Stimulated activated CD8-positive, alpha-beta memory T cell treated with anti-CD3 and anti-CD28 coated beads, Interleukin-7, amount 100 ng/mL, for 24 hours (primary cell): ENCODE measurements at places on chromosomes 6 and 20.

DNA sequence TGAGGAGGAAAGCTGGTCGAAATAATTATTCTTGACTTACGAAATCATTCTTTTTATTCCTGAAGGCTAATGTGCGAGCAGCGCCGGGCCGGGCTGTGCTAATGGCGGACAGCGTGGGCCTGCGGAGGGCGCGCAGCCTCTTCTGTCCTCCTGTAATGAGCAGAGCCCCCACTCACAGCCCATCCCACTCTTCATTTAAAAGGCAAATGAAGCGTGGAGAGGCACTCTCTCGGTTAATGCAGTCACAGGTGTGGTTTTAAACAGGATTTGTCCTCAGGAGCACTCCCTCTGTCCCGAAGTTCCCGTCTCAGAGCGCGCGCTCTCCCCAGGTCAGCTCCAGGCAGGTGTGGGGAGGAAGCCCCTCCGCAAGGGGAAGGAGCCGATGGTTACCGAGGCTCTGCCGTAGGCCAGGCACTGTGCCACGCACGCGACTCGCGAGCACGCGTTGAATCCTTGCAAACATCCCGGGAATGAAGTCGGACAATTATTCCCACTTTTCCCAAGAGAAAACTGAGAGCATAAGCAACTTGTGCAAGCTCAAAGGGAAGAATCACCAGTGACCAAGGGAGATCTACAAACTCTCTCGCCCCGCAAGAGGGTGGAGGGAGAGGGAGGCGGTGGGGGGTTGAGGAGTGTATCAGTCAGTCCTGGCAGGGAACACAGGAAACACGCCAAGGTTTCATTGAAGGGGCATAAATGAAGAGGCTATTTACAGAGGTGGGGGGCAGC lies 35.5 kb upstream of the ZFAND3 start:
- DNase-seq = no peak

- DNase-seq = no peak
These were observed 604 bp upstream of the RAB5IF start for GRCh38 chr20:36604952-36605398.

DNA sequence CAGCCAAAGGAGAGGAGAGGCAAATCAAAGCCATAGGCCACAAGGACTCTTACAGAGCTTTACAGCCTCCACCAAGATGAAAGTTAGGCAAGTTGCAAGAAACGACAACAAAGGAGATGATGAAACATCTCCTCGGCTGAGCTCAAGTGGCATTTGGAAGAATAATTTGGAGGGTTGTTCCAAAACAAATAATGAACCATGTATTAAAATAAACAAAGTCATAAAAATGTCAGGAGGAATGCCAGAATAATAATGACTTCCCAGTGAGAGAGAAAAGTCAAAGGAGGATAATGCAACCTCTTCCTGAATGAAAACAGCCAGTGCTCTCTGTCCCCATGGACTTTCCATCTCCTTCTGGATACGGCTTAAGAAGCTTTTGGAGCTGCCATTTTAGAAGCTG lies 371.4 kb upstream of the ID4 start:
- DNase-seq = no peak

DNA sequence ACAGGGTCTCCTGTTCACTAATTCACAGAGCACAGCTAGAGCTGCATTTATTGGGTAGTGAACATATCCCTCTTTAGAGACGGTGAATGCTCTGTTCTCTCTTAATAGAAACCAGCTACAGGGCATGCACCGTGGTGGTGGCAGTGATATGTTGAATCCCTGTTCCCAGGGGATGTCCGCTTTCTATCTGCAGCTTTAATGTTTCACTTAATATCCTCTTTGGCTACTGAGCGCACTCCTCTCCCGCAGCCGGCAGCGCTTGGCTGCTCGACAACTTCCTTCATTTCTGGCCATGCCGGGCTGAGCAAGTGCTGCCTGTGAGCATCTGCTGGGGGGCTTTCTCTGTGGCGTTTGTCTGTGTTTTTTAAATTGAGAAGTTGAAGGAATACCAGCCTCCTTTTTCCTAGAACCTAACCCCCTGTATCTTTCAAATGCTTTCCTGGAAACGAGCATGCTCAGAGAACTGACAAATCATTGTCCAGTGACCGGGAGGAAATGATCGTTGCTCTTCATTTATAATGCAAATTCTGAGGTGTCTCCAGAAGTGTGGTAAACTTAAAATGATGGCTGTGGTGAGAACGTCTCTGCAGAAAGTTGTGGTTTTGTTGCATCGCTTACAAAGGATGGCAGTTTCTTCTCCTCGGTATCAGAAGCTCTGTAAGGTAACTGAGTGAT lies 297.9 kb downstream of the UTRN start:
- no peak for DNase-seq

- DNase-seq = no peak
These were observed 704 bp downstream of the TOP1 start for GRCh38 chr20:41029150-41029901.

DNA sequence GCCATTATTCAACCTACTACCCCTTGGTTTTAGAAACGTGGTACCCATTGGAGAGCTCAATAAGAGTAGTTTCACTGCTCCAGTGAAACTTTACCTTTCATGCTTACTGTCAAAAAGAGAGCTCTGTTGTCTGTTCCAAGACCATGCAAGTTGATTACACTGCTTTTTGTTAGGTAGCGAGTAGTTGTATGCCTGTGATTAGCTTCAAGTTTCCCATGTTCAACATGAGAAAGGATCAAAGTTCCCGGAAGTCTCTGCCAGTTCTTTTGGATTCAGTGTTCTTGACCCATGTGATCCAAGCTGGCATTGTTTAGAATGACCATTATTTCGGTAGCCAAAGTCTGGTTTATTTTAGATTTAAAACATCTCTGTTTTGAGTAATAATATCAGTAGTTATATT lies 107.1 kb downstream of the ZFAND3 start:
- no peak for DNase-seq

- DNase-seq = no peak
These were observed 12.1 kb upstream of the MLN start for GRCh38 chr6:33815854-33816253.

- DNase-seq = no peak
These were observed 36.1 kb upstream of the FAM210B start for GRCh38 chr20:56322681-56323080.

DNA sequence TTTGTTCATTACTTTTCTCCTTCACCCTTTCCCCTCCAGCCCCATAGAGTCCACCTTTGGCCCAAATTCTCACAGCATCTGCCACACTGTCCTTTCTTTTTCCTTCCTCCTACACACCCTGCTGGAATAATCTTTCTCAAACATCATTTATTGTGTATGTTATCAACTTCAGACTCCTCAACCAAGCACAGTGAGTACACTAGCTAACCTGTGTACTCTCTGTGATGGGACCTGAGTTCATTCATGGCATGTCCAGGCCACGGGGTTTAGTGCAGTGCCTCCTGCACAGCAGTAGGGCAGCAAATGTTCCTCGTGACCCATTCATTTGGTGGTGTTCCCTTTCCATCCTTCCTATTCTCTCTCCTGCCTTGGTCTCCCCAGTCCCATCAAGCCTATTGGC lies 7.1 kb upstream of the ARMC12 start:
- no peak for DNase-seq

DNA sequence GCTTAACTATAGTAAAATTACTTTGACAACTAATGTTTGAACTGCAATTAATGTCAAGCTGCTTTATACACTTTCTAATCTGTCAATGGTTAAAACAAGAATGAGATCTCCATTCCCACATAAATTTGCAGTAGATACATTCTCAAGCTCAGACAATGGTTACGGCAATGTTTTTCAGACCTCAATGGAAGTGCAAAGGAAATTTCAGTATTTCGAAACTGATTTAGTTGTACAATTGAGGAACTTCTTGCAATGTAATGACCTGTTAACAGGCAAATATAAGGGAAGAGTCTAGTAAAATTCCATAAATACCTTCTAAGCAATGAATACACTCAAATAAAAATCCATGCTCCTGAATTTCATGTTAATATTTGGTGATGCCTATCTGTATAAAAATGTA lies 94.7 kb downstream of the ADTRP start:
- DNase-seq = no peak

DNA sequence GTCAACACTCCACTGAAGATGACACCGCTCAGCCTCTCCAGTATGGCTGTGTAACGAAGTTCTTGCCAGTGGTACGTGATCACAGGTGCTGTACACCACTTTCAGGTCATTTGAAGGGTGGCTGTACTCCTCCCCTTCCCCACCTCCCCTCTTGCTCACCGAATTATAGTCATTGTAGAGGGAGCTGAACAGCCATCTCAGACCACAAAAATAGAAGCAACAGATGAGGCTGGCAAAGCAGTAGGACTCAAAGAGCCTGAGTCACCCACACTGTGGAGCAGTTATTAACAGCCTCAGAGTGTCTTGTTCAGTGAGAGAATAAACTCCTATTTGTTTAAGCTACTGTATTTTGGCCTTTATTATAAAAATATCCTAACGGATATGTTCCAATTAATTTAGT lies 192.5 kb upstream of the MCHR2 start:
- no peak for DNase-seq

DNA sequence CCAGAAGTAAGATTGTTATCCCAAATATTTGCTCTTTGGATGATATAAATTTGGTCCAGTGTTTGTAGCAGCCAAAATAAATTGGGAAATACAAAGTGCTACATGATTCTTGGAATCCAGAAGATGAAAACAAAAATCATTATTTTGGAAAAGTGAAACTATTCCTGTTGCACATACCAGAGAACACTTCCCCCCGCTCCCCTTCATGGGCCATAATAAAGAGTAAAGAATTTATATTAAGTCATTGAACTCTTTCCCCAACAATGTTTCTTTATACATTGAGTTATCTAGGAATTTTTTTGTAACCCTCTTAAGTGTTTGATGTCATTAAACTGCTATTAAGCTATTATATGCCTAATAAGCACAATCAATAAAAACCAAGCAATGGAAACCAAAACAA lies 490.4 kb upstream of the HS3ST5 start:
- no peak for DNase-seq

- no peak for DNase-seq
These were observed 52.9 kb downstream of the RNASET2 start for GRCh38 chr6:166903500-166903899.

- DNase-seq = no peak
These were observed 91.9 kb upstream of the CCDC28A start for GRCh38 chr6:138681627-138682026.

- no peak for DNase-seq
These were observed 17.7 kb downstream of the GTF2H5 start for GRCh38 chr6:158185729-158186456.

DNA sequence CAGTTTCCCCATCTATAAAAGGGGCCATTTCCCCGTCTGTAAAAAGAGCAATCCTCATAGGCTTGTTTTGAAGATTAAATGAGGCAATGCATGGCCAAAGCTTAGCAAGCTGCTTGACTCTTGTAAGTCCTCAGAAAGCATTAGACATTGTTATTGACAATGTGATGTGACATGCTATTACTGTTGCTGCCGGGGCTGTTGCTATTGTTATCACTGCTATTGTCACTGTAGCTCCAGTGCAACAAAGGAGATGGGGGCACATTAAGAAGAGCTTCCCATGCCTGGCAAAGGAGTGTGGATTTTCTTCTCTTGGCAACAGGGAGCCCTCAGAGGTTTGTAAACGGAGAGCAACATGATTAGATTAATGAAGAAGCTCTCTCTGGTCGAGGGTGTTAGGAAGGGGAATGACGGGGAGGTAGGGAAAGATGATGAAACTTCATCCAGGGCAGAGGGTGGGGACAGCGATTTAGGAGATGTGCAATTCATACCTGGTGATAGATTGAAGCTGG lies 33.1 kb upstream of the FAM83D start:
- DNase-seq = no peak

DNA sequence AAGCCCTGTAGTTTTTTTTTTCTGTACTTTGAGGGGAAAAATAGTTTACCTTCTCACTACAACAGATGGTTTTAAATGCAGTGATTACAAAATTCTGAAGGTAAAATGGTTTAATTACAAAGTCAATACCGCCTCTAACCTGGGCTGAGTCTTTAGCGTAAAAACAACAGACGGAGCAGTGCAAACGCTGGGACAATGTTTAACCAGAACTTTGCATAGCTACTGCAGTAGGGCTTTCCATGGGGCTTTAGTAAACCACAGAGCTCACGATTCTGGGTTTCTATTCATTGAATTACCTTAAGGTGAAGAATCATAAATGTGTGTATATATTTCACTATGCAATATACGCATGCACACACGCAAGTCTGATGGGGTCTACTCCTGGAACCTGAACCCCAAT lies 77.9 kb downstream of the RFX6 start:
- no peak for DNase-seq

GRCh38 chr6:108100003-108100402 lies 25.5 kb upstream of the OSTM1 start:
- DNase-seq = no peak

DNA sequence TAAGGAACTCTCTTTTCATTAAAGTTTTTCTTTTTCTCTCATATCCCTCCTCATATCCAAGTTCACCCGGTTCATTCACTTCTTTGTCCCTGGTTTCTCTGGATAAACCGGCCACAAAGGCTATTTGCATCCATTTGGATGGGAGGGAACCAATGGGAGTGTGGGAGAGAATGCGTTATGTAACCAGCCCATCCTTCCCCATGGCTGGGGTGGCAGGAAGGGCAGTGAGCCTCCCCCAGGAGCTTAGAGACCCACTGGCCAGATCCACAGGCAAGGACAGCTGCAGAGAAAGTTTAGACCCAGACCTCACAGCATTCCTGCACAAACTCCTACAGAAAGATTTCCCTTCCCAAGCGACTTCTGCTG lies 10.7 kb downstream of the CASS4 start:
- DNase-seq = no peak

- no peak for DNase-seq
These were observed 87.4 kb upstream of the FOXQ1 start for GRCh38 chr6:1224514-1224913.

GRCh38 chr20:18718129-18718528 lies 95.5 kb upstream of the SCP2D1 start:
- DNase-seq = no peak

DNA sequence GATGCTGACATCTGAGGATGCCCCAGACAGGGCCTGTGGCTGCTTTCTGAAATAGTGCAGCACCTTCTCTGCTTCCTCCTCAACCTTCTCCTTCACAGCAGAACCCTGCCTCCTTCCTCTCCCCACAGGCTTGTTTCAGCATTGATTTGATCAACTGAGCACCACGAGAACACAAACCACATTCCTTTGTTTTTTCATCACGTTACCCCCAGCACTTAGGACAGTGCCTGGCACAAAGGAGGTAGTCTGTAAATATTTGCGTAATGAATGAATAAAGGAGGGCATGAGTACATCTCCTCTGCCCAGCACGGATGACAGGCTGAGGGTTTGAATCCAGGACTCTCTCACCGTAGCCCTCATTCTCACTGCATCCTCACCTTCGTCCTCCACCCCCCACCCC lies 21.3 kb upstream of the WFDC2 start:
- DNase-seq = no peak

- DNase-seq = no peak
These were observed 21.7 kb downstream of the SEC63 start for GRCh38 chr6:107936162-107936909.

- DNase-seq = no peak
These were observed 82.2 kb upstream of the OPRM1 start for GRCh38 chr6:153956808-153957207.

- DNase-seq = no peak
These were observed 381.6 kb upstream of the CNR1 start for GRCh38 chr6:88547768-88548167.

GRCh38 chr6:134549854-134550253 lies 231.9 kb upstream of the SGK1 start:
- no peak for DNase-seq
